ENCODE measurements at places on chromosomes 3 and 15.

- no peak for DNase-seq
Observed at GRCh38 chr15:89421219-89421618, 75.2 kb downstream of the RHCG start.

DNA sequence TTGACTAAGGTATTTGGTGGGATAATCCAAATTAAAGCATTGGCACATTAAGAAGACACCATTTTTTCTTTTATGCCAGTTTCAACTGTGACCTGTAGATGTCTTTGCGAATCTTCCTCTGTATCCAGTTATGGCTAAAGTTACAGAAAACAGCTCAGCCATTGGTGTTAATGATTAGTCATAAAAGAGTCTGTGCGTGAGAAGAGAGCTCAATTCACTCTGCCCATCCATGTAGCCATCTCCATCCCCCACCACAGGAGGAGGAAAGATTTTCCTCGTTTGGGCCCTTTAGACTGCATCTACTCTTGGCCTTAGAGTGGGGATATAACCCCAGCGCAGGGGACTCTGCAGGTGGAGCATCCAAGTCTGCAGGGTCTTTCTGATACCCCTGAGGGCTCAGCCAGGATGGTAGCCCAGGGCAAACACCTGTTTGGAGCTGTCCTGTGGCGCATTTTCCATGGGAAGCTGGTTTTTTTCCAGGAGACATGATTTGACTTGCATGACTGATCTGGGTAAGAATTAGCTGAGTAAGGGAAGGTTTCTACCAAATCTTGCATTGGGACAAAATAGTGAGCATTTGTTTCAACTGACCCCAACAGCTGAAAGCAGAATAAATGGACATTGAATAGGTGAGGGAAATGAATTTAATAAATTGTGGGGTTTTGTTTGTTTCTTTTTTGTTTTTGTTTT, 29.5 kb downstream of the NANOGP8 start:
- DNase-seq: no peak

DNA sequence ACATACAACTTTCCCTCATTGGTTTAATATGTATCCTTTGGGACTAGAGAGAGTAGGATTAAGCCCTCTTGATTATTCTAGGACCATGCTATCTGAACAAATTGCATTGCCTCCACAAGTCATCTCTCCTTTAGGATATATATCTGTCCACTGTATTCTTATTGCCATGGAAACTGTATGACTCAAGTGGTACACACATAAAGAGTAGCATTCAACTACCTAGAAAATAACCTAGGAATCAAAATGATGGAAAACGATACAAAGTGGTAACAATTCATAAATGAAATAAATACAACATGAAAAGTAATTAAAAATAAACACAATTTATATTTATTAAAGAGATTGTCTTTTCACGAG, 212.1 kb upstream of the P2RY1 start:
- no peak for DNase-seq

- DNase-seq: no peak
Observed at GRCh38 chr3:178195824-178196223, 340.4 kb upstream of the KCNMB2 start.

GRCh38 chr3:159685801-159686200, 302.8 kb upstream of the IL12A start:
- no peak for DNase-seq

GRCh38 chr15:74482661-74483060, 21.7 kb upstream of the UBL7 start:
- DNase-seq: peak; percentile 29

GRCh38 chr3:125148836-125149235, 63.7 kb downstream of the SLC12A8 start:
- no peak for DNase-seq

DNA sequence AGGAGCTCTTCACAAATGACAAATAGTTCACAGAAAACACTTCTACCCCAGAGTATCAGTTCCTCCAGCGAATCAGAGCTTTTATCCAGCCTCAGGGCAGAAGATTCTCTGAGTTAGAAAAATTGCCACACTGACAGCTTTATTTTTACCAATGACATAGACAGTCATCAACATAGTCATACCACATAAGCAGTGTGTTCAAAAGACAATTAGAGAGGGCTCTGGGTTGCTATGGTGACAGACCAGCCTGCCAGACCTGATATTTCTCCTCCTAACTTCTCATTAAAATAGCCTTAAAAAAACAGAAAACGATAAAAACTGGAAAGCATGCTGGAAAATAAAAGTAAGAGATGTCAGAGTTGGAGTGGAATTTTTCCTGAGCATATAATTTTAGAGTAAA, 45.9 kb upstream of the COL6A5 start:
- DNase-seq: no peak

- DNase-seq: no peak
Observed at GRCh38 chr3:52769786-52770455, 819 bp downstream of the NEK4 start.

DNA sequence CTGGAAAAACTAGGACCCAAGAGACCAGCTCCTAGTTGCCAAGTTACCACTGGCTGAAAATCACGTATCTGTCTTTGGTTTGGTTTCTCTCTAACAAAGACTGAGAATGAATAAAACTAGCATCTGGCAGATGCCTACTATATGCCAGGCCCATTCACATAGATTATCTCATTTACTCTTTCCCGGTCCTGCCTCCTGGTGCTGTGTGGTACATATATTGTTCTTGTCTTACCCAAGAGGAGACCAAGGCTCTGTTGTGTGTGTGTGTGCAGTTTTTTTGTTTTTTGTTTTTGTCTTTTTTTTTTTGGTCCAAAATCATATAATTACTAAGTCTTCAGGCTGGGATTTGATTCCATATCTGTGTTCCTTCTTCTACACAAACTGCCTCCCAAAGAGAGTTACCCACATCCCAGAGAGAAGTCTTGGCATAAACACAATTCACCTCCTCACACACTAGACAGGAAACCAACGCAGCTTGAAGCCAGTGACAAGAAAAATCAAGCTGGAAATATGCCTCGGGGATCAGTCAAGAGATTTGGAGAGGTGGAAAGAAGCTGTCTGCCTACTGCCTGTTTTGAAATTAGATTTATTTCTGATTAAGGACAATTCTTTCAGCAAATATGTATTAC, 891 bp downstream of the AHSG start:
- DNase-seq: no peak

DNA sequence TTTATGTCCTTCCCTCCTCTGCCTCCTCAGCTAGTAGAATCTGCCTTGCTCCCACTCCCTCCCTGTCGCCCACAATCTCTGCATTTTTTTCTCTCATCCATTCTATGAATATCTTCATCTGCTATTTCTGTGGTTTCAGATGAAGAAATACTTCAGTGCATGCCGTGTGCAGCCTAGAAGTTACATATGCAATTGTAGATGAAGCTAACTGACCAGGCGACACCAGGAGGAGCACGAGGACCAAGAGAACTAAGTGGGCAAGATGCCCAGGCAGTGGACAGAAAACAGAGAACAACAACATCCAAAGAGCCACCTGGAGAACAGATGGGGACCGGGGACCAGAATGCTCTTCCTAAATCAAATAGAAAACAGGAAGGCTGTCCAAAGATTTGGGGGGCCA, 121.4 kb upstream of the ATP11B start:
- no peak for DNase-seq

DNA sequence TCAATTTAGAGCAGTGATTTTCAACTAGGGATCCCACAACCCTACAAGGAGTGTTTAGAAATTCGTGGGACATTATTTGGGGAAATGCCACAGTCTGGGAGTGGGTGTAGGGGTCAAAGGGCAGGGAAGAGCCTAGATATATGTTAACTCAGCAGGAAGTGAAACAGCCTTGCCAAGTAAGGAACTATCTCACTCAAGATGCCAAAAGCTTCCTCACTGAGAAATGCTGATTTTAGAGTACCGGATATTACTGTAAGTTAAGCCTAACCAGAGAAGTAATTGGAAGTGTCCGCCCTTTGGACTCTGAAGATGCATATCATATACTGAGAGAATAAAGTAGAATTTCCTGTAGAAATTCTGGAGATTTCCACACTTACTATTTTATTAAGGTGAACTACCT, 158.6 kb downstream of the BBX start:
- no peak for DNase-seq

- DNase-seq: no peak
Observed at GRCh38 chr3:112115161-112115739, 17.8 kb downstream of the GCSAM start.
